Activated CD4-positive, alpha-beta memory T cell treated with anti-CD3 and anti-CD28 coated beads, Interleukin-2, amount 10 ng/mL, durations not matched to agents 7 days and 5 days (primary cell): ENCODE measurements at places on chromosomes 16 and 17. TPM values are rescaled to one million over a fixed set of nuclear protein-coding genes. Genes with fewer than 3 reads are reported as not detected.
A peak's percentile ranks its signal among the peaks of the same experiment; 100 is the strongest.

DNA sequence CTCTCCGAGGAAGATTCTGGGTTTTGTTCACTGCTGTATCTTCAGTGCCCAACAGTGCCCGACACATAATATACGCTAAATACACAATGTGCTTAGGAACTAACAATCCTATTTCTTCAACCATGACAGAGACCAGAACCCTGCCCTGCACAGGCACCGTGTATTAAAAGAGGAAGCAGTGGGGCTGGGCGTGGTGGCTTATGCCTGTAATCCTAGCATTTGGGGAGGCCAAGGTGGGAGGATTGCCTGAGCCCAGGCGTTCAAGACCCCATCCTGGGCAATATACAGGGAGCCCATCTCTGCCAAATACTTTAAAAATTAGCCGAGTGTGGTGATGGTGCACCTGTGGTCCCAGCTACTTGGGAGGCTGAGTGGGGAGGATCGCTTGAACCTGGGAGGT is 19.3 kb downstream of the ARL2BP start:
- no peak for DNase-seq

DNA sequence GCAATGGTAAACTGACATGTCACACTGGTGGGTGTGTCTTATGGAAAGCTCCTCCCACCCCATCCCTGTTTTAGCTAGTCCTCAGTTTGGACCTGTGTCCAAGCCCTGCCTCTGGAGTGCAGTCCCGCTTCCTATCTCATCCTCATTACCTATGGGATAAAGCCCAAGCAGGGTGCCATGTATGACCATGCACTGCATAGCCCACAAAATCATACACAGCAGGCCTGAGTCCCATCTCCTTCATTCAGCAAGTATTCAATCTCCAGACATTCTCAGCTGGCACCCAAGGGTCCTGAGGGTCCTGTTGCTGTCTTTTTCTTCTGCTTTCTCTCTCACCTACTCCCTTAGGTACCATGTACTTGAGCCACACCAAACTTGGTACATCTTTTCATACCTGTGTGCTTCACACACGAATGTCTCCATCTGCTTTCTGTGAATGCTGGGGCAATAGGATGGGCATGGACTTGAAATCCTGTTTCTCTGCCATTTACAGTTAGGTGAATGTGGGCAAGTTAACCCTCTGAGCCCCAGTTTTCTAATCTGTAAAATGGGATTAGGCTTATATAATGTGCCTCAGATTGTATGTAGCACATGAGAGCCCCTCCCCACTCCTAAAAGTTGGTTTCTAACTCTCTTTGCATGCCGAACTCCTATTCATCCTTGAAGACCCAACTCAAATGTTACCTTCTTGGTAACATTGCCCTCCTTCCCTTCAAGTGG is 28.5 kb downstream of the TNS4 start:
- no peak for DNase-seq

- DNase-seq, result no peak
Measured at GRCh38 chr17:74943808-74944522, 8.3 kb downstream of the OTOP3 start.

- peak; percentile 62 for DNase-seq
Measured at GRCh38 chr17:76791053-76791980, 53.4 kb downstream of the MFSD11 start.

DNA sequence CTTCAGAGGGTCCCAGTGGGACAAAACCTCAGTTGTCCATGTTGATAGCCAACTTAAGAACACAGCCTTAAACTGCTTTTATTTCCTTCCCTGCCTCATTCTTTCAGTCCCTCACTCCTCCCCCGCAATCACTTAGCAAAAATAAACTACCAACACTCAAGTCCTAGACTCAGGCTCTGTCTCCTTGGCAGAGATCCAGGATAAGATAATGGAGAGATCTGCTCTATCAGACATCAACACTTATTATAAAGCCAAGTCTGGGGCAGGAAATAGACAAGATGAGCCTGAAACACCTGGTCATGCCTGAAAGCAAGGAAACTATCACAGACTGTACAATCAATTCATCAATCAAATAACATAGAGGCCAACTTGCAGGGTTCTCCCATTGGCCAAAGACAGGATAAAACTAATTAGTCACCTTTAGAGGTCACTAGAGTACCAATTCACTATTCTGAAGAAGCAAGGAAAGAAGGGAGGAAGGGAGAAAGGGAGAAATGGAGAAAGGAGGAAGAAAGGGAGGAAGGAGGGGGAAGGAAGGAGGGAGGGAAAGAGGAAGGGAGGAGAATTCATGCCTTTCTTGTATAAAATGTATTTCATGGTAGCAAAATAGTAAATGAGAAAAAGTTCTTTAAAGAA is 15.7 kb downstream of the HYDIN start:
- no peak for DNase-seq

DNA sequence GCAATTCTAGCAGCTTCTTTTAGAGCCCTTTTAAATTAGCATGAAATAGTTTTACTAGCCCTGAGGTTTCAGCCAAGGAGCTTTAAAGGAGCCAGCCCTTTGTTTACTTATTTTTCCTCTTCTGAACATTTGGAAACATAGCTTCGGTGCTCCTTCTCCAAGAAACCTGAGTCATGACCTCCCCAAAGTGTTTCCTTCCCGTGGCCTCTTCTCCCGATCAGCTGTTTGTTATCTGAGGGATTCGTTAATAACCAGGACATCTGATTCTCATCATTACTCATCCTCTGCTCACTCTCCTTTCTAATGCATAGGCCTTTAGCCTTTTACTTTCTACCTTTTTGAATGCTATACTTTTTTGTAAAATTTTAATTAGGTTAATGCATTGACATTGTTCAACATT is 204.5 kb downstream of the WWOX start:
- DNase-seq, result no peak

GRCh38 chr16:89847940-89848297 is 19.6 kb downstream of the SPIRE2 start:
- no peak for DNase-seq

DNA sequence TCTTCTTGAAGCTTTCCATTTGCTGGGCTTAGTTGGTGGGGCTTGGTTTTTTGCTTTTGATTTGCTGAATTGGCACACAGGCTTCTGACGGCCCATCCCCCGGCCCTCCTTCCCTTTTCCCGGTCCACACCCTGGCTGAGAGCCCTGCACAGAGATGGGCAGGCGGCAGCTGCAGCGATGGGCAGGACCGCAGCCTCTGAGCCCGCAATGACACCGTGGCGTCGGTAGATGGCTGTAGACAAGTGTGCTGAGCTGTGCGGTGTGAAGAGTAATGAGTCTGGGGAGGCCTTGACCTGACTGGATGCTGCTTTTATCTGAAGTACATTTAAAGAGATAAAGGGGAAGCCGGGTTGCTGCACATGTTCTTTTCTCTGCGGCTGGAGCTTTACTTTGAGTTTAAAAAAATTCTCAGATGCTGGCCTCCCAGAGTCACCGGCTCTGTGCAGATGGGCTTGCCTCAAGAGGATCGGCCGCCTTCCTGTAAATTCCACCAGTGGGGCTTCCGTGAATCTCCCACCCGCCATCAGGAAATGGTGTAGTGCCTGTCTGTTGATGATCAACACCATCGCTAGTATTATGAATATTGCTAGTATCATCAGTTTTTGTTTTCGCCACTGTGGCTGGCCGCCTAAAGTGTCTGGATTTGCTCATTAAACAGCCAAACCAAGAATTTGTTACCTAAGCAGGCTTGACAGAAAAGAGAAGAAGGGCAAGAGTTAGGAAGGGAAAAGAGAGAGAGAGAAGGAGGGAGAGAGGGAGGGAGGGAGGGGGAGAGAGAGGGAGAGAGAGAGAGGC is 245.6 kb upstream of the RBFOX1 start:
- no peak for DNase-seq

DNA sequence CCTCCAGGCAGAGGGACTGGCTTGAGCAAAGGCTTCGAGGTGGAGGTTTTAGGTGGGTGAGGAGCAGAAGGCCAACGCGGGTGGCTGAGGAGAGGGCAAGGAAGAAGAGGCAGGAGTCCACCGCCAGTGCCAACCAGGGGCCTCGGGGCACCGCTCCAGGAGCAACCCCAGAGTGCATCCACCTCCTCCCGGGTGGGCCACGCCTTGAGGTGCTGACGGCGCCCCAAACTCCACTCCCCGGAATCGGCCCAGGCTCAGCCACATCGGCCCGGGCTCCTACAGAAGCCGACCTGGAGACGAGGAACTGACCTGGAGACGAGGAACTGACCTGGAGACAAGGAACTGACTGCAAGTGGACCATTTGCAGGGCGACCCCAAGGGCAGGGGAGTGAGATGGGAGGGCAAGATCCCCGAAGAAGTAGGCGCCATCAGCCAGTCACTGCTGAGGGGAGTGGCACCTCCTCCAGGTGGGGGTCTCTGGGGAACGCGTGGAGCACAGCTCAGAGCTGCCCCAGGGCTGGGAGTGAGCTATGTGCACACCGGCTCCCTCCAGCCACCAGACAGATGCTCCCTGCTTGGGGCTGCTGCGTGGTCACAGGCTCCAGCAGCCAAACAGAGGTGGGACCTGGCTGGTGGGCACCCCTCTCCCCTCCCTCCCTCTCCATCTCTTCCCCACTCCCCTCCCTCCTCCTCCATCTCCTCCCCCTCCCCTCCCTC is 29.2 kb upstream of the CBFA2T3 start:
- no peak for DNase-seq

- no peak for DNase-seq
Measured at GRCh38 chr17:45818699-45819098, 26.0 kb upstream of the SPPL2C start.

- DNase-seq, result no peak
Measured at GRCh38 chr17:82302568-82302963, 14.8 kb downstream of the CD7 start.

GRCh38 chr17:5705081-5705875 is 121.0 kb upstream of the NLRP1 start:
- no peak for DNase-seq

GRCh38 chr17:31854672-31855071 is 4.4 kb downstream of the COPRS start:
- no peak for DNase-seq

DNA sequence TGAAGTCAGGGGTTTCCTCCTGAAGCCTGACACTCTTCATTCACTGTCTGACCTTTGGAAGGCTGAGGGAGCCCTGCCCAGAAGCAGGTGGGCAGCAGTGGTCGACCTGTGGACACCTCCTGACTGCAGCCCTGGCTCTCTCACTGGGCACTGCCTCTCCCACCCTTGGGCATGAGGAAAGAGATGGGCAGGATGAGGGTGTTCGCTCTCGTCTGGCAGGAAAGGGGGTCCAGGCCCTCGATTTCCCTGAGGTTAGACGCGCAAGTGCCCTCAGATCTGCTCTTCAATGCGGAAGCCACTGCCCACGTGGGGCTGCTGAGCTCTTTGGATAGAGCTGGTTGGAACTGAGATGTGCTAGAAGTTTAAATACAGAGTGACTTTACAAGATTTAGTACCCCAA is 171.9 kb downstream of the AHSP start:
- no peak for DNase-seq

GRCh38 chr17:43703630-43704029 is 41.9 kb upstream of the MEOX1 start:
- no peak for DNase-seq

- no peak for DNase-seq
Measured at GRCh38 chr16:57364143-57364542, 5.6 kb downstream of the CCL22 start.

GRCh38 chr17:75614006-75614405 is 19.2 kb upstream of the SMIM5 start:
- DNase-seq, result no peak

- no peak for DNase-seq
Measured at GRCh38 chr16:81863630-81864352, 84.7 kb downstream of the PLCG2 start.

DNA sequence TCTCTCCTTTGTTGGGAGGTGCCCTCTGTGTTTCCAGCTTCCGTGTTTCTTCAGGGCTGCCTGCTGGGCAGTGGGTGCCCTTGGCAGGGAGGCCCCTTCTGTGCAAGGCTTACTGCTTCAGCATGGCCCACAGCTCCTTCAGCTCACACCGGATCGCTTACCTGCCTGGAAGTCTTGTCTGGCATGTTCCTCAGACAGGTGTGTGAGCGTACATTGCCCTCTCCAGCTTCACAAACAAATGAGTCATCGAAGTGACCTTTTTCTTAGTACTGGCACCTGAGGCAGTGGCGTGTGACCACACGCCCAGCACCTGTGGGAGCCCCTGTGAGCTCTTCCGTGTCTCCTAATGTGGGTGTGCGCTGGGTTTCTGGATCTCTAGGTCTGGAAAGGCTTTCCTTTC is 3.5 kb downstream of the RAB40C start:
- no peak for DNase-seq

DNA sequence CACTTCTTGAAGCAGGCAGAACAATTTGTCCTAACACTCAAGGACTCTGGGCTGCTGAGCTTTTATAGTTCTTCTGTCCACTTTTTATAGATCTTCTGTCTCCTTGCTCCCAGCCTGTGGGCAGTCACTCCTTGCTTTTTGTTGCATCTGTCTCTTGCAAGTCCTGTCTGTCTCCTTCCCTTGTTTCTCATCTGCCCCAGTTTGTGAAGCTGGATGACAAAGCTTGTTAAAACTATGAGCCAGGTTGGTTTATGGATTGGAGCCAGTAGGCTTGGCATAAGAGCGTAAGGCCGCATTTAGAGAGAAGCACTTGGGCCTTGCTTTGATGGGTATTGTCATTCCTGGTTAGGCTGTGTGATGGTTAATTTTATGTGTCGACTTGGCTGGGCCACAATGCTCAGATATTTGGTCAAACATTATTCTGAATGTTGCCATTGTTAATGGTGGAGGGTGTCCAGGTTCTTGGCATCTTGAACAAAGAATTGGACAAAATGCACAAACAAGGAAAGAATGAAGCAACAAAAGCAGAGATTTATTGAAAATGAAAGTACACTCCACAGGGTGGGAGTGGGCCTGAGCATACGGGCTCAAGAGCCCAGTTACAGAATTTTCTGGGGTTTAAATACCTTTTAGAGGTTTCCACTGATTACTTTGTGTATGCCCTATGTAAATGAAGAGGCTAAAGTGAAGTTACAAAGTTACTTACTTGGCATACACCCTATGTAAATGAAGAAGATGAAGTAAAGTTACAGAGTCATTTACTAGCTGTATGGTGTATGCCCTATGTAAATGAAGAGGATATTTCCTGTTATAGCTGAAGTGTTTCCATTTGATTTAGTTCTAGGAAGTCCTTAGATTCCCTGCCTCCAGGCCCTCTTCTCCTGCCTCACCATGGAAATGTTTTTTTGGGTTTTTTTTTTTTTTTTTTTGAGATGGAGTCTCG is 8.0 kb upstream of the CPPED1 start:
- no peak for DNase-seq

KLHL11 gene
- total RNA-seq, result 14.4 TPM

FOXN1 gene
- not detected for total RNA-seq

CHST6 gene
- not detected for total RNA-seq

KCNAB3 gene
- 8.4 TPM for total RNA-seq

ATP2C2 gene
- total RNA-seq, result not detected

USP6 gene
- total RNA-seq, result 0.10 TPM

RABEP1 gene
- total RNA-seq, result 37.8 TPM

GAST gene
- total RNA-seq, result not detected

BICDL2 gene
- 1.4 TPM for total RNA-seq

ABCA9 gene
- 0.05 TPM for total RNA-seq

ACSM5 gene
- total RNA-seq, result not detected

CDR2L gene
- total RNA-seq, result 0.63 TPM

RAB37 gene
- total RNA-seq, result 56.1 TPM

ITGAL gene
- total RNA-seq, result 583 TPM

SLC5A2 gene
- total RNA-seq, result 0.30 TPM

UMOD gene
- total RNA-seq, result not detected

CACNG1 gene
- total RNA-seq, result not detected

APPBP2 gene
- 34.9 TPM for total RNA-seq
